ENCODE measurements at places on chromosomes 7 and 10. TPM values are rescaled to one million over a fixed set of nuclear protein-coding genes. Genes with fewer than 3 reads are reported as not detected.

The ANKRD61 gene
- total RNA-seq, result 0.21 TPM

The PON1 gene
- not detected for total RNA-seq

The CPN1 gene
- total RNA-seq, result not detected

The GNG11 gene
- under 0.01 TPM for total RNA-seq

The ADCY1 gene
- total RNA-seq, result 0.68 TPM

The CTAGE15 gene
- total RNA-seq, result 1.0 TPM

The EPO gene
- not detected for total RNA-seq

The MRC1 gene
- not detected for total RNA-seq

The IGF2BP3 gene
- total RNA-seq, result 28.4 TPM

The LEP gene
- 0.28 TPM for total RNA-seq

The SLC26A5 gene
- total RNA-seq, result not detected

The SLC18A3 gene
- not detected for total RNA-seq

The LRIT1 gene
- not detected for total RNA-seq

The WDR86 gene
- not detected for total RNA-seq

The ARMC3 gene
- total RNA-seq, result under 0.01 TPM

The ERVW-1 gene
- not detected for total RNA-seq

The IFIT2 gene
- total RNA-seq, result 6.4 TPM

The CDK14 gene
- total RNA-seq, result 3.1 TPM

The HYAL4 gene
- total RNA-seq, result 0.14 TPM

Data from nasal cavity respiratory epithelium epithelial cell of viscerocranial mucosa (primary cell).